ENCODE measurements at places on chromosomes 3 and 15.
A peak's percentile ranks its signal among the peaks of the same experiment; 100 is the strongest.

GRCh38 chr3:187484547-187485295 lies 116.5 kb downstream of the RTP4 start:
- no peak overlapping the region for H3K27ac ChIP-seq
- H3K4me1 ChIP-seq: no peaks in the 10 kb centered on the region
- DNase-seq: no peak
- H3K27me3 ChIP-seq: peaks cover 3% of the 10 kb centered on the region
- H3K36me3 ChIP-seq: no peaks in the 10 kb centered on the region

- peaks cover 8% of the 10 kb centered on the region for H3K36me3 ChIP-seq
- no peak within 1 kb of the TSS for H3K27ac ChIP-seq
- peak within 1 kb of the TSS; percentile 71 for H3K4me3 ChIP-seq
- peaks cover 15% of the 10 kb centered on the region for H3K4me1 ChIP-seq
These were observed at the start of gene GPR27 for GRCh38 chr3:71753701-71754609. Gene GPR27, plus strand, starts transcription at chr3:71753855. Its CDS starts 195 bp downstream, at chr3:71754050.

DNA sequence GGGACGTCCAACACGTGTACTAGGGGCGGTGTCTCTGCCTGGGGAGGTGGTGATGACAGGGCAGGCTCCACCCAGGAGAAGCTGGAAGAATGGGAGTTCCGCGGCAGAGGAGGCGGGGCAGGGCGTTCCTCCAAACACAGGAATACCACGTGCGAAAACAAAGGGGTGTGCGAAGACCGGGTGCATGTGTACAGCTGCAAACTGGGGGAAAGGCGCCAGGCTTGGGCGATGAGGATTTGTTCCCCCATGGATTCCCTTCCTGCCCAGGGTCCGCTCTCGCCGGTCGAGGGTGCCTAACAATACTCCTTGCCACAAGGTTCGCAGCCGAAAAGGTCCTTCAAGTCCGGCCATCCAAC lies 500 bp upstream of the ZSCAN2 start:
- peaks cover 27% of the 10 kb centered on the region for H3K4me1 ChIP-seq
- peak overlapping the region; percentile 92 for H3K4me3 ChIP-seq
- H3K36me3 ChIP-seq: peaks cover 11% of the 10 kb centered on the region
- DNase-seq: peak; percentile 22

GRCh38 chr3:133448478-133449122 lies 48.7 kb downstream of the BFSP2 start:
- H3K4me3 ChIP-seq: no peak overlapping the region
- H3K27me3 ChIP-seq: no peaks in the 10 kb centered on the region
- no peaks in the 10 kb centered on the region for H3K36me3 ChIP-seq
- peak overlapping the region; percentile 2 for H3K27ac ChIP-seq

- no peaks in the 10 kb centered on the region for H3K4me1 ChIP-seq
- no peak overlapping the region for H3K4me3 ChIP-seq
- H3K27me3 ChIP-seq: no peaks in the 10 kb centered on the region
- DNase-seq: no peak
- H3K36me3 ChIP-seq: no peaks in the 10 kb centered on the region
These were observed 64.1 kb downstream of the CCR1 start for GRCh38 chr3:46143951-46144473.

- no peak overlapping the region for H3K4me3 ChIP-seq
- no peak for DNase-seq
- peaks cover 39% of the 10 kb centered on the region for H3K4me1 ChIP-seq
- no peaks in the 10 kb centered on the region for H3K27me3 ChIP-seq
- H3K36me3 ChIP-seq: no peaks in the 10 kb centered on the region
These were observed 130.9 kb upstream of the BHLHE40 start for GRCh38 chr3:4848176-4848825.

DNA sequence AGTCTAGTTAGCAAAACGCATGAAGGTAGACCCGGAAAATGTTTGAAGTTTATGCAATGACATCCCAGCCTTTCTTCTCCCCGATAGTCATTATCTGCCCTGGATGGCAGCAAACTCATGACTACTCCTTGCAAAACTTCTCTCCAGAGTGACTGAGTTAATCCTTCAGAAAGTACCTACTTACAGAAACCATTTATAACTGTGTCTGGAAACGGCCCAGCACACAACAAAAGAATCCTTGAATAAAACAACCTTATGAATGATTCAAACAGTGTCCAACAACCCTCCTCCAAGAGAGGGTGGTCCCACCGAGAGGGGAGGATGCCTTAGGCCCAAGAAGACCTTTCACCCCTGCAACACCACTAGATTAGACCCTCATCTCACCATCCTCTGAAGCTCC lies 14.2 kb downstream of the ST8SIA2 start:
- no peak for DNase-seq
- H3K4me3 ChIP-seq: no peak overlapping the region
- peaks cover 21% of the 10 kb centered on the region for H3K4me1 ChIP-seq

DNA sequence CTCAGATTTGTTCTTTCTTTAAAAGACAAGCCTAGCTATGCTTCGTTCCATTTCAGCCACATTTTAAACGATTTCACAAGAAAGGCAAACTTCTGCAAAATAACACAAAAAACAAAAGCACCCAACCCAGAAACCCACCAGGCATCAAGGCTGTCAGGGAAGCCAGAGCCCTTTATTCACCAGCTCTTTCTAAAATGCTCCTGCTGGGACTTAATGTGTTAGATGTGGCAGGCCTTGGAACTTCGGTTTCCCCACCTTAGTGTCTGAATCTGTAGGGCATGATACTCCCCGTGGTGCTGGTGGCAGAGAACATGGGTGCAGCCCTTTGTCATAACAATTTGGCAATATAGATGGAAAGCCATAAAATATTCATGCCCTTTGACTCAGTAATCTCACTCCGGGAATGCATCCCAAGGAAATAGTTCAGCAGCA lies 56.8 kb upstream of the LCTL start:
- H3K27me3 ChIP-seq: no peaks in the 10 kb centered on the region
- no peaks in the 10 kb centered on the region for H3K36me3 ChIP-seq
- DNase-seq: no peak

GRCh38 chr3:37674111-37674510 lies 187.6 kb upstream of the CTDSPL start:
- H3K27ac ChIP-seq: no peak overlapping the region
- no peak for DNase-seq
- H3K4me1 ChIP-seq: peaks cover 46% of the 10 kb centered on the region
- H3K36me3 ChIP-seq: no peaks in the 10 kb centered on the region
- H3K27me3 ChIP-seq: peaks cover 4% of the 10 kb centered on the region

GRCh38 chr15:60745469-60746061 lies 266.6 kb upstream of the ICE2 start:
- H3K27me3 ChIP-seq: no peaks in the 10 kb centered on the region
- no peak for DNase-seq
- H3K36me3 ChIP-seq: no peaks in the 10 kb centered on the region
- H3K4me3 ChIP-seq: no peak overlapping the region
- H3K4me1 ChIP-seq: peaks cover 15% of the 10 kb centered on the region

DNA sequence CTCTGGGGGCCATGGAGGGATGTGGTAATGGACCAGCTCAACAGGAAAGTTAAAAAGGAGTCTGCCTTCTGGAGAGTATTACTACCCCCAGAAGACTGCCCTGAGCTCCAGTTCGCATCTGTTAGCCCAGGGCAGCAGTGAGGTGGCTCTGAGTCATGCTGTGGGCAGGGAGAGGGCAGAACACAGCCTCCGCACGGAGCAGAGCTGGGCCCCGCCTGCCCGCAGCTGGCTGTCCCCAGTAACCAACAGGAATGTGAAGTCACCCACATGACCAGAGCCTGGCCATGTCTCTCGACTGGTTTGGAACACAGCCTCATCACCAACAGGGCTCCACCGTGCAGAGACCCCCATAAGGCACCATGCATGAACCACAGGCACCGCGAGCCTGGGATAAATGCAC lies 62.1 kb downstream of the CYFIP1 start:
- no peak for DNase-seq
- H3K36me3 ChIP-seq: peaks cover 41% of the 10 kb centered on the region
- no peaks in the 10 kb centered on the region for H3K27me3 ChIP-seq
- H3K4me3 ChIP-seq: no peak overlapping the region

- no peaks in the 10 kb centered on the region for H3K36me3 ChIP-seq
- no peak for DNase-seq
- H3K4me3 ChIP-seq: no peak overlapping the region
- H3K4me1 ChIP-seq: peaks cover 19% of the 10 kb centered on the region
- peak overlapping the region; percentile 34 for H3K27ac ChIP-seq
- no peaks in the 10 kb centered on the region for H3K27me3 ChIP-seq
These were observed 297.4 kb upstream of the EPHA3 start for GRCh38 chr3:88809993-88810392.

- no peak for DNase-seq
- H3K4me3 ChIP-seq: no peak overlapping the region
- peaks cover 57% of the 10 kb centered on the region for H3K4me1 ChIP-seq
- no peak overlapping the region for H3K27ac ChIP-seq
- H3K36me3 ChIP-seq: no peaks in the 10 kb centered on the region
These were observed 127.2 kb upstream of the IL12A start for GRCh38 chr3:159861369-159861987.

- H3K36me3 ChIP-seq: no peaks in the 10 kb centered on the region
- H3K27ac ChIP-seq: peak overlapping the region; percentile 59
- no peaks in the 10 kb centered on the region for H3K27me3 ChIP-seq
These were observed 111.0 kb downstream of the NSUN3 start for GRCh38 chr3:94173673-94174434.

DNA sequence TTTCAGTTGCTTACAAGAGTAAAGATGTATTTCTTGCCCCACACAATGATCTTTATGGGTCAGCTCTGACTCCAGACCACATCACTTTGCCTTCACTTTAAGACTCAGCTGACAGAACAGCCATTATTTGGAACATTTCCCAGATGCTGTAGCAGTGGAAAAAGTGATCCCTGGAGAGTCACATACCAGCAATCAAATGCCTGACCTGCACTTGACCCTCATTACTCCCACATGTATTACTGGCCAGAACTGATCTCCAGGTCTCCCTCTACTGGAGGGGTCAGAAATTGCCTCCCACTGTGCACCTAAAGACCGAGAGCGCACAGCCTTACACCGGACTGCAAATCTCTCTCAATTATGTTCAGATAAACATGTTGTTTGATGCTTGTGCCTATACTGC lies 88.6 kb upstream of the ZNF385D start:
- peak overlapping the region; percentile 40 for H3K27ac ChIP-seq
- no peaks in the 10 kb centered on the region for H3K36me3 ChIP-seq
- DNase-seq: no peak

DNA sequence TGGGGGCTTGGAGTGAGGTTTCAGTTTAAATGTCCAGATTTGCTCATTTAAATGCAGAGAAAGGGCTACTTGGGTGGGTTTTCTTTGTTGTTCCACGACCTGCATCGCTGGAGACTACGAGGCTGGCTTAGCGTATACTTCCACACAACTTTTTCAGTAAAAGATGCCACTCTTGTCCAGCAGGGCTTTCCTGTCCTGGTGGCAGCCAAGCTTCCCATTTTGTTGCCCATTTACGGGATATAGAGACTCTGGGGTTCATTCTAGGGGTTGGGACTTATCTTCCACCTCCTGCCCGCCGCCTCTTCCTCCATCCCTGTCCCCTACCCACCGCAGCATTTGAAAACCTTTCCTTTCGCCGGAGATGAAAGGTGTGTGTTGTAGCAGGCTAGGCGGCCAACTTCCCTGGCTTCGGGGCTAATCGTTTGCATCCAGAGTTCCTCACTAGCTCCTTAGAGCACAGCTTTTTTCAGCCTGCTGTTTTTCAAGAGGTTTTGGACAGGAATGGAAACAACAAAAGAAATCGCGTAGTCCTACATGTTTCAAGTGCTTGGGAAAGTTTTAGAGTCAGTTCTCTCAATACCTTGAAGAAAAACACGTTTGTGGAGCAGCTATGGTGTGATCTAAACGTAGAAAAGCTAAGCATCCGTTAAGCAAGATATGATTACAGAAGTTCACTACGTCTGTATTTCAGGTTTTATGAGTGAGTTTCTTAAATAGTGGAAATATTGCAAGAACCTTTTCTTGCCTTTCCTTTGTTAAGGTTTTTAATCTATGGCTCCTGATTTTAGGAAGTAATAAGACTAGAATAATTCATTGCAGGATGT lies 843 bp downstream of the CHRNA5 start:
- peaks cover 10% of the 10 kb centered on the region for H3K4me1 ChIP-seq
- peak overlapping the region; percentile 75 for H3K4me3 ChIP-seq
- H3K27me3 ChIP-seq: peaks cover 34% of the 10 kb centered on the region
- peak; percentile 44 for DNase-seq
- peak overlapping the region; percentile 63 for H3K27ac ChIP-seq

DNA sequence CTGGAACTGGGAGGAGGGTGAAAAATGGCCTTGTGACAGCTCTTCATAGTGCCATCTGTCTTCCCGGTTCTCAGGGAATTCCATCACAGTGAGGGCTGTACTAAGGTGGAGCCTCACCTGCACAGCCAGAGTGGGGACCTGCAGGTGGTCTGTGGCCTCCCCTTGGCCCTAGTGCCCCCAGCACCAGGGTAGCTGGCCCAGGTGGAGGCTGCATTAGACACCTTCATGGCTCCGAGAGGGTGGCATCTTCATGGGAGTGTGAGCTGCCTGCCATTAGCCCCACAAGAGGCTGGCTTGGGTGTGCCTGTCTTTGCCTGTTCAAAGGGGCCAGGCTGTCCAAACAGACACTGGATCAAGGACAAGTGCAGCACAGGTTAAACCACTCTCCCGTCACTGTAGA lies 95.5 kb upstream of the PRR23E start:
- DNase-seq: no peak
- H3K27me3 ChIP-seq: peaks cover 5% of the 10 kb centered on the region
- peaks cover 2% of the 10 kb centered on the region for H3K36me3 ChIP-seq
- H3K4me3 ChIP-seq: no peak overlapping the region

DNA sequence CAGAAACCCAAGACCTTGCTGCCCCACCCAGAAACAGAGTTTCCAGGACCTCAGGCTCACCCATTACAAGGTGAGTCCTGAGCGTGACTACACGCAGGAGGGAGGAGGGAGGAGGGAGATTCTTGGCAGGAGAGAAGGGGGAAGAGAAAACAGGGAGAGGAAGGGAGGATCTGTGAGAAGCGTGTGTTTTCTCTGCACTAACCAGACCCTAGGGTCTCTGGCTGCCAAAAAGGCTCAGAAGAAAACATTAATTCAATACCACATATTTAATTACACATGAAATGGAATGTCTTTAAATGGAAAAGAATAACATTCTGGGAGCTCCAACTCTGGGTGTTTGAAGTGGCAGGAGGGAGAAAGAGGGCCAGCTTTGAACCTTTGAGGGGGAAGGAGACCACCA lies 309.0 kb downstream of the NTRK3 start:
- H3K4me1 ChIP-seq: peaks cover 27% of the 10 kb centered on the region
- peaks cover 28% of the 10 kb centered on the region for H3K27me3 ChIP-seq
- H3K27ac ChIP-seq: no peak overlapping the region
- no peak overlapping the region for H3K4me3 ChIP-seq

DNA sequence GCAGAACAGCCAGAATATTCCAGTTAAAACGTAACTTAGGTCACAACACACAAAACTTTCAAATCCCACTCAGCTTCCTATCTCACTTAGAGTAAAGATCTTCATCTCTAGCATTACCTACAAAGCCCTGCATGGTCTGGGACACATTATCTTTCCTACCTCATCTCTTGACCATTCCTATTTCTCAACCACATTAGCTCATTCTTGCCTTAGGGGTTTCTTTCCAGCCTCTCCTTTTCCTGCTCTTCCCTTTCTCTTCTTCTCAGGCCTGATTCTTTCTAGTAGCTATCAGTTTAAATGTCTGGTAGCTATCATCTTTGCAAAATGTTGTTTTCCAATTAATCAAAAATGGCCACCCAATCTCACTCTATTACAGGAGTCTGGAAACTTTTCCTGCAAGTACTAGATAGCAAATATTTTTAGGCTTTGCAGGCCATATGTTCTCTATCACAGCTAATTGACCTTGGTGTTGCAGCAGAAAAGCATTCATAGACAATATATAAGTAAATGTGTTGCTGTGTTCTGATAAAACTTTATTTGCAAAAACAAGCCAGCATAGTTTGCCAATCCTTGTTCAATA lies 15.1 kb upstream of the CBLB start:
- no peaks in the 10 kb centered on the region for H3K36me3 ChIP-seq
- H3K27ac ChIP-seq: peak overlapping the region; percentile 15
- H3K27me3 ChIP-seq: no peaks in the 10 kb centered on the region
- no peak overlapping the region for H3K4me3 ChIP-seq
- peaks cover 6% of the 10 kb centered on the region for H3K4me1 ChIP-seq
- DNase-seq: no peak
